ENCODE measurements at places on chromosomes 7 and 10. TPM values are rescaled to one million over a fixed set of nuclear protein-coding genes. Genes with fewer than 3 reads are reported as not detected.
A peak's percentile ranks its signal among the peaks of the same experiment; 100 is the strongest.

- no peak for DNase-seq
- no peak overlapping the region for H3K4me3 ChIP-seq
- peaks cover 42% of the 10 kb centered on the region for H3K36me3 ChIP-seq
- H3K27ac ChIP-seq, result no peak overlapping the region
Observed at GRCh38 chr7:127379642-127380041, 12.9 kb downstream of the ZNF800 start.

- H3K36me3 ChIP-seq, result no peaks in the 10 kb centered on the region
- no peak overlapping the region for H3K4me3 ChIP-seq
- H3K27me3 ChIP-seq, result no peaks in the 10 kb centered on the region
- no peaks in the 10 kb centered on the region for H3K4me1 ChIP-seq
- no peak overlapping the region for H3K27ac ChIP-seq
- DNase-seq, result no peak
Observed at GRCh38 chr7:108232076-108232475, 101.9 kb upstream of the LAMB4 start.

- no peaks in the 10 kb centered on the region for H3K27me3 ChIP-seq
- H3K4me1 ChIP-seq, result peaks cover 35% of the 10 kb centered on the region
- peak; percentile 28 for DNase-seq
- peak overlapping the region; percentile 61 for H3K4me3 ChIP-seq
Observed at GRCh38 chr7:6637544-6638229, 569 bp downstream of the ZNF316 start.

DNA sequence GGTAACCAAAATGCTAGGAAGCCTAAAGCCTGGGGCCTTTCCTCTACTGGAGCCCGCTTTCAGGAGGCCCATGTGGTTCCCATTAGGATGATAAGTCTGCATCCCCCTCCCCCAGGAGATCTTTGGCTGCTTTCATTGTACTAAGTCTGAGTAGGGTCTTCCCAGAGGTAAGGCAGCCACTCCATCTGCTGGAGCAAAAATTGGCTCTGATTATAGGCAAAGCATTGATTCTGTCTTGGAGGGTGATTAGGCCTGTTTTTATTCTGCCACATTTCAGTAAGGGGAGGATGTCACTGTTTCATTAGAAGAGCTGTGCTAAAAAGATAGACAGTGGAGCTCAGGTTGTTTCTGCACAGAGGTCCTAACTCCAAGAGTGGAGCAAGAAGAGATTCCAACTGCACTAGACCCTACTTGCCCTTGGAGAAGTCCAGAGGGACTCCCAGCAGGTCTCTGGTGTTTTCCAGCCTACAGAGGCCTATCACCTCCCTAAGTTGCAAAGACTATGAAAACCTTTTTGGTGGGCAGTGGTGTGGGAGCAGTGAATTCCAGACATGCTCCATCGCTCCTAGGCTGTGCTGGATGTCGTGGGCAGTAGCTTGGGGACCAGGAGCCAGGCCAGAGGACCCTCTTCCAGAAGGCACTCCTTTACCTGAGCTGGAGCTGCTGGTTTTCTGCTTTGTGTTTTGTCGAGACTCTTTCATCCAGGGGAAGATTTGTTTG lies 7.1 kb upstream of the HOXA2 start:
- no peak overlapping the region for H3K27ac ChIP-seq
- DNase-seq, result no peak

PYROXD2 gene
- total RNA-seq, result 8.5 TPM

- no peak overlapping the region for H3K27ac ChIP-seq
- DNase-seq, result no peak
- no peak overlapping the region for H3K4me3 ChIP-seq
- no peaks in the 10 kb centered on the region for H3K36me3 ChIP-seq
Observed at GRCh38 chr10:11756766-11757315, 14.7 kb downstream of the ECHDC3 start.

GRCh38 chr10:52394246-52394645 lies 80.2 kb downstream of the DKK1 start:
- H3K4me1 ChIP-seq, result no peaks in the 10 kb centered on the region
- no peak overlapping the region for H3K27ac ChIP-seq
- no peaks in the 10 kb centered on the region for H3K36me3 ChIP-seq
- no peak for DNase-seq
- H3K27me3 ChIP-seq, result no peaks in the 10 kb centered on the region

GRCh38 chr7:99928994-99929729 lies at the start of gene GJC3:
TSS of gene GJC3 (minus strand) at chr7:99929620. CDS start at chr7:99929620, 0 bp downstream.
- H3K36me3 ChIP-seq, result no peaks in the 10 kb centered on the region
- H3K4me1 ChIP-seq, result peaks cover 18% of the 10 kb centered on the region
- H3K27ac ChIP-seq, result no peak within 1 kb of the TSS
- peak within 1 kb of the TSS; percentile 43 for H3K4me3 ChIP-seq

DDX50 gene
- total RNA-seq, result 46.8 TPM

GRCh38 chr10:10389182-10389581 lies 628.5 kb upstream of the CELF2 start:
- DNase-seq, result no peak
- H3K27me3 ChIP-seq, result no peaks in the 10 kb centered on the region
- no peaks in the 10 kb centered on the region for H3K4me1 ChIP-seq
- no peak overlapping the region for H3K4me3 ChIP-seq

DNA sequence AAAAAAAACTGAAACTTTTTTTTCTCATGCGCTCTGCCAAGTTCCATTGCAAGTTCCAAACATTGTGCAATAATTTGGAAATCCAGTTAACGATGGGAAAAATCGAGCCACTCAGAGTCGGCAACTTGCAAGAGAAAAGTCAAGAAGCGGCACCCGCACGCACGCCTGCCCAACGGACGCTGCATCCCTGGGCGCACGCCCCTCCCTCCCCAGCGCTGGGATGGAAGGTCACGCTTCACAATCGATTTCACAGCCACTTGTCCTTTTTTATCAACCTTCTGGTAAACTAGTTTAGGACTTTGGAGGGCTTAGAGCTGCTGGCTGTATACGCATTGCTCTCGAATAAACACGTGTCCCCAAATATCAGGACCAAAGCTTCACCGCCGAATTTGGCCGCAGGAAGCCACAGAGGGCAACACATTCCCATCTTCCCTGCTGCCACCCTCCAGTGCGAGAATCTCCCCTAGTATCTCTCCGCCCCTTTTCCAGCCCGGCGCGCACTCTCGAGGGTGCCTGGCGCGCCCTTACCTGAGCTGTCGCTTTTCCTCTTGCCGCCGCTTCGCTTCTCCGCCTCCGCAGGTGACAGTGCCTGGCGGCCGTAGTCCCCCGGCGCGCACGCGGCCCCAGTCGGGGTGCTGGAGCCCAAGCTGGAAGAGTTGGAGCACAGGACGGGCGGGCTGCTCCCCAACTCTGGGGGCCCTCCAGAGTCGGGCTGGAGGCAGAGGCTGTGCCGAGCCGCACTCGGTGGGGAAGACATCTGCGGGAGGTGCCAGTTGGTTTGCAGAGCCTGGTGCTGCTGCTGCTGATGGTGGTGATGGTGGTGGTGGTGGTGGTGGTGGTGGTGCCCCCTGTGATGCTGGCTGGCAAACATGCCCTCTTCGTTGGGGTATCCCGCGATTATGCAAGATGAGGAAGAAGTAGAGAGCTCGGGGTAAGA lies 857 bp downstream of the MEOX2 start:
- H3K27ac ChIP-seq, result no peak overlapping the region
- H3K36me3 ChIP-seq, result no peaks in the 10 kb centered on the region
- DNase-seq, result no peak
- no peak overlapping the region for H3K4me3 ChIP-seq

- H3K27me3 ChIP-seq, result no peaks in the 10 kb centered on the region
- no peaks in the 10 kb centered on the region for H3K4me1 ChIP-seq
- no peak for DNase-seq
Observed at GRCh38 chr10:28478646-28479045, 54.3 kb upstream of the WAC start.

GRCh38 chr10:69479240-69480067 lies 28.2 kb downstream of the TSPAN15 start:
- no peak overlapping the region for H3K27ac ChIP-seq
- no peaks in the 10 kb centered on the region for H3K36me3 ChIP-seq
- H3K4me3 ChIP-seq, result no peak overlapping the region
- no peaks in the 10 kb centered on the region for H3K27me3 ChIP-seq
- no peak for DNase-seq
- no peaks in the 10 kb centered on the region for H3K4me1 ChIP-seq

TMEM130 gene
- not detected for total RNA-seq

DNA sequence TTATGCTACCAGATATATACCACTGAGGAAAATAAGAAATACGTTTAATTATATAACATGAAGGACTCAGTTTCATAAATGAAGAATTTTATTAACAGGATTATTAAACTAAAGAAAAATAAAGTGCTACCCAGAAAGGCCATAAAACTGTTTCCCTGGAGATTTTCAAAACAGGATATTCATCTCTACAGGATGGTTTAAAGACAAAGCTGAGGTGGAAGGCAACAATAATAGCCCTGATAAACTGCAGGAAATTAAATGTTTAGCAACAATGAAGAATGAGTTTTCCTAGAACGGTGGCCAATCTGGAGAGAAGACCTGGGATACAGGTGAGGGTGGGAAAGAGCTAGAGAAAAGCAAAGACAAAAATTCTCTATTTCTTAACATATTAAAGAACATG lies 11.9 kb downstream of the RHEB start:
- H3K4me1 ChIP-seq, result peaks cover 35% of the 10 kb centered on the region
- no peak for DNase-seq
- H3K4me3 ChIP-seq, result no peak overlapping the region
- H3K27me3 ChIP-seq, result no peaks in the 10 kb centered on the region
- H3K36me3 ChIP-seq, result no peaks in the 10 kb centered on the region
- no peak overlapping the region for H3K27ac ChIP-seq

MLXIPL gene
- not detected for total RNA-seq
